ENCODE measurements at places on chromosomes 1 and 21. TPM values are rescaled to one million over a fixed set of nuclear protein-coding genes. Genes with fewer than 3 reads are reported as not detected.
A peak's percentile ranks its signal among the peaks of the same experiment; 100 is the strongest.

DNA sequence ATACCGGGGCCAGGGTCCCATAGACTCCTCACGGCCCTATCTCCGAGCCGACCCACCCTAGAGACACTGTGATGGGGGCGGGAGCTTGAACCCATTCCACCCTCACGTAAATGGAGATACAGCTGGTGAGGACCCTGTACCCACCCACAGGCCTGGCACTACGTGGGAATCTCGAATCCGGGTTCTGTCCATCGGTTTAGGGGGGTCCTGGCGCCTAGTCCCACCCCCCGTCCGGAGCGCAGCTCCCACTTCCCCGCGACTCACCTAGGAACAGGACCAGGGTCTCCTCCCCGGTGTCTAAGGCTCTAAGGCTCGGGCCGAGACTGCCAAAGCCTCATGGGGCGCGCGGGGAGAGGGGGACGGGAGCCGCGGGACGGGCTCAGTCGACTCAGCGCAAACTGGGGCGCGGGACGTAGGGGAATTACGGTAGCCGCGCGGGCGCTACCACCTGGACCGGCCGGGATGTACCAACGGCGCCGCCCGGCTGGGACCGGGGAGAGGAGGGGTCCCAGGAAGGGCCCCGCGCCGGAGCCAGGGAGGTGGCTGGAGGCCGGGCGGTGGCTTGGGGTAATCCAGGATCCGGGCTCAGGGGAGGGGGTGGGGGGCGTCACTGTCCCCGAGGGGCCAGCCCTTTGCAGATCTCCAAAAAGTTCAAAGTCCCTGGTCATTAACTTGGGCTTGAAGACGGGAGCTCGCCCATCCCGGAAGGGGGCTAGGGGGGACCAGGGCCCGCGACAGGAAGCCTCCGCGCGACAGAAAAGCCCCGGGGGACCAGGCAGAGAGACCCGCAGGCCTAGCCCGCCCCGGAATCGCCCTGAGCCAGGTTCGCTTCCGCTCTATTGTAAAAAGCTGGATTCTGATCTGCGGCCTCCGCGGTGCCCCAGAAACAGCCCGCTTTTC, 1.0 kb downstream of the PLEKHG5 start:
- DNase-seq, result peak; percentile 81
- H3K4me3 ChIP-seq, result peak overlapping the region; percentile 85
- no peaks in the 10 kb centered on the region for H3K36me3 ChIP-seq
- peaks cover 22% of the 10 kb centered on the region for H3K4me1 ChIP-seq
- peak overlapping the region; percentile 36 for H3K27ac ChIP-seq

DNA sequence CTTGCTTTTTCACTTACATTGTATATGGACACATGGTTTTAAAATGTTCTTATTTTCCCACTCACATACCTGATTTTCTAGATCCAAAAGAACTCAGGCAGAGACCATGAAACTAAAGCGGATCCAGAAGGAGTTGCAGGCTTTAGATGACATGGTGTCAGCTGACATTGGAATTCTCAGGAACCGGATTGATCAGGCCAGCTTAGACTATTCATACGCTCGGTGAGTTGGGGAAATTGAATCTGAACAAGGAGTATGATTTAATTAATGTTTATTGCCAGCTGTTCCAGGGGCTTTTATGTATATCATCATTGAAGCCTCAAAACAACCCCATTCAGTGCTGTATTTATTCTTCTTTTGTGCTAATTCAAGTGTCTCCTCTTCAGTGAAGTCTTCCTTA, 12.7 kb downstream of the GORAB start:
- H3K4me3 ChIP-seq, result no peak overlapping the region
- no peaks in the 10 kb centered on the region for H3K4me1 ChIP-seq
- H3K27me3 ChIP-seq, result no peaks in the 10 kb centered on the region
- H3K36me3 ChIP-seq, result peaks cover 12% of the 10 kb centered on the region
- H3K27ac ChIP-seq, result no peak overlapping the region

DNA sequence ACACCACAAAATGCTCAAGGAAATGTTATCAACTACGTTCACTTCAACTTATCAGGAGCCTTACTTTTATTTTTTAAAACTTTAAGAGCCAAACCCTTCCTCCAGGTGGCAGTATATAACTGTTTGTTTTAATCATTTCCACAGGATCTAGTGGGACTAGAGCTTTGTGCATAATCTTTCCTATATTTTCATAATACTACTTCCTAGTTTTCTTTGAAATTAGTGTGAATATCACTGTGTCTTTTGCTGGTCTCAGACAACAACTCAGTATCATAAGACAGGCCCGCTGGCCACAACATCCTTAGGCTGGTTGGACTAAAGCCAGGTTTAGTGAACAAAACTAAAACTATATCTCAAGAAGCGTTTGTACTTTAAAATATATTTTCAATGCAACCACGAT, 145.5 kb downstream of the TIAM1 start:
- DNase-seq, result no peak
- peak overlapping the region; percentile 33 for H3K4me3 ChIP-seq
- H3K27ac ChIP-seq, result peak overlapping the region; percentile 8
- no peaks in the 10 kb centered on the region for H3K27me3 ChIP-seq
- peaks cover 1% of the 10 kb centered on the region for H3K36me3 ChIP-seq

CNIH3 gene
- 0.62 TPM for total RNA-seq

Measured in activated T-cell treated with anti-CD3 and anti-CD28 coated beads, Interleukin-2, amount 50 U/mL, for 72 hours (primary cell).